ENCODE measurements at places on chromosomes 3 and 15. TPM values are rescaled to one million over a fixed set of nuclear protein-coding genes. Genes with fewer than 3 reads are reported as not detected.

DNA sequence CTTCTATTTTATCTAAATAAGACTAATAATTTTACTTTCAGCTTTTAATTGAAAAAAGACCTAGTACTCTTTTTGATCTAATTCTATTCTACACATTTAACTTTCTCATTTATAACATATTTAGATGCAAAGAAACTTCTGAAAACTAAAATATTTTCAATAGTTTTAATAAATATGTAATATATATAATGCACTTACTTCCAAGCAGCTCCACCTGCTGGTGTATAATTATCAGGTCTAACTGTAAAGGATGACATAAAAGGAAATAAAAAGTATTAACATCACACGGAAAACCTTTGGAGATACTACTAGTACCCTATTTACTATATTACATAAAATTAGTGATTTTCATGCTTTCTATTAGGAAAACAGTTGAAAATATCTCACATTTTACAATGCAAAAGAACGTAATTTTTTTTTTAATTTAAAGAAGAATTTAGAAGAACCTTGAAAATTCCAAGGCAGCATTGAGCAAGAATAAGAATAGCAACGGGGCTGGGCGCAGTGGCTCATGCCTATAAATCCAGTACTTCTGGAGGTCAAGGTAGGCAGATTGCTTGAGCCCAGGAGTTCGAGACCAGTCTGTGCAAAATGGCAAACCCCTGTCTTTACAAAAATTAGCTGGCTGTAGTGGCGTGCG is 10.2 kb downstream of the PLSCR5 start:
- H3K27me3 ChIP-seq, result no peaks in the 10 kb centered on the region
- DNase-seq, result no peak
- no peaks in the 10 kb centered on the region for H3K36me3 ChIP-seq
- no peaks in the 10 kb centered on the region for H3K4me1 ChIP-seq

DNA sequence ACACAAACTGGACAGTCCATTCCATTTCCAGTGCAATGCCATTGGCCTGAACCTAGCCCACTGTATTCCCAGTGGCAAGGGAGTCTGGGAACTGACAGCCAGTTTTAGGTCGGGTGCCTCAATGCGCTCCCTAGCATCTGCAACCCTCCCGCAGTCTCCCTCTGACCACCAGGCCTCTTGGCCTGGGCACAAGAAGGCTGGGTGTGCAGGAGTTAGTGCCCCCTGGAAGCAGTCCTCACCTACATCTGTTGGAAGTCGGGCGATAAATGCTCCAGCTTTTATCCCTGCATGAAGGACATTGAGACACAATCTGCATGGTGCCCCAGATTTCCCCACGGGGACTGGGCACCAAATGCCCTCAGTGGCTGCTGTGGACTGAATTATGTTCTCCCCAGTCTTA is 12.7 kb downstream of the C3orf22 start:
- no peak overlapping the region for H3K27ac ChIP-seq
- peaks cover 17% of the 10 kb centered on the region for H3K4me1 ChIP-seq
- no peak overlapping the region for H3K4me3 ChIP-seq
- peaks cover 38% of the 10 kb centered on the region for H3K27me3 ChIP-seq
- H3K36me3 ChIP-seq, result no peaks in the 10 kb centered on the region

DNA sequence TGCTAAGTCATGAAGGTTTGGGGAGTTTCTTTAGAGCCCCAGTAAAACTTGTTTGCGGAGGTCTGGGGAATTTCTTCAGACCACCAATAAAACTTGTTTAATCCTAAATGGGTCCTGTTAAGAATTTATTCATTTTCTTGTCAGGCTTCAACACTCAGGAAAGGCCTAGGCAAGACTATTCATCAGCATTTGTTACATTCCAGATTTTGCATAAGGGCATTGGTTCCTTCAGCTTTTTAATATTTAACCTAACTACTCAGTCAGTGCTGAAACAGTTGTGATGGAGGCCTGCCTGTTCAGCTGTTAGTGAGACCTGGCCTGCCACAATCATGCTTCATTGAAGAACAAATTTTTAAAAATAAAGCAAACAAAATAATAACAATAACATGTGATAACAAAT is 954.2 kb upstream of the SEMA6D start:
- H3K4me1 ChIP-seq, result no peaks in the 10 kb centered on the region
- H3K4me3 ChIP-seq, result no peak overlapping the region
- H3K27me3 ChIP-seq, result no peaks in the 10 kb centered on the region
- H3K27ac ChIP-seq, result no peak overlapping the region

DNA sequence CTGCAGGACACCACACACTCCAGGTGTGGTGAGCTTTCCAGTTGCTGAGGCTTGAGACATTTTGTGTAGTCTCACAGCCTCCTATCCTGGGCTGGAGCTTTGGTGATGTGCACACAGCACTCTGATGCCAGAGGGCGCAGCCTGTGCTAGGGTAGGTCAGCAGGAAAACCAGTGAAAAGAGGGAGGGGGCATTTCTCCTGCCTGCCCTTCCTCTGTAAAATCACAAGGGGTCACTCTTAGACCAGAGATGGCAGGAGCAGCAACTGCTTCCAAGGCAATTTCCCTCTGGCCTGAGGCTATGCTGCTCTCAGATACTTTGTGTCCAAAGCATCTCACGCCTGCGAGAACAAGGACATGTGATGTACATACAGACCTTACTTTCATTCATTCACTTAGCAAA is 16.5 kb upstream of the MUSTN1 start:
- peaks cover 3% of the 10 kb centered on the region for H3K4me1 ChIP-seq
- no peak overlapping the region for H3K4me3 ChIP-seq
- no peak overlapping the region for H3K27ac ChIP-seq
- no peaks in the 10 kb centered on the region for H3K27me3 ChIP-seq
- no peak for DNase-seq

DNA sequence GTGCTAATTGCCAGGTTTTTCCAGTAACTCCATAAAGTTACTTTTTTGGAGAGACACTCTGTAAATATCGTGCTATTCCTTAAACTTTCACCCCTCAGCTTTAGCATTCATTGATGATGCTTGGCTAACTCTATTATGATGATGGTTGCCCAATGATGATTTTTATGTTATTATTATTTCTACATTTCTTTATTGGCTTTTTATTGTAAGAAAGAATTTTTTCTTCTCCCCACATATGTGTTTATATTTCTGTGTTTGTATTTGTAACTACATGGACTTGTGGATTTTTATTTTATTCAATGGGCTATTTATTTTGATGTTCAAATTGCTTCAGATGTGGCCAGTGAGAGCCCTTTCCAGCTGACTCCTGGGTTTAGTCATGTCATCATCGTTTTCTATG is 162.5 kb upstream of the BHLHE40 start:
- H3K4me1 ChIP-seq, result peaks cover 3% of the 10 kb centered on the region
- peaks cover 77% of the 10 kb centered on the region for H3K36me3 ChIP-seq
- H3K27ac ChIP-seq, result no peak overlapping the region
- H3K27me3 ChIP-seq, result no peaks in the 10 kb centered on the region
- H3K4me3 ChIP-seq, result no peak overlapping the region
- DNase-seq, result no peak

GRCh38 chr15:100849021-100849854 is 30.4 kb upstream of the ALDH1A3 start:
- peak overlapping the region; percentile 60 for H3K4me3 ChIP-seq
- no peak overlapping the region for H3K27ac ChIP-seq
- no peaks in the 10 kb centered on the region for H3K36me3 ChIP-seq
- peaks cover 4% of the 10 kb centered on the region for H3K4me1 ChIP-seq
- H3K27me3 ChIP-seq, result peaks cover 85% of the 10 kb centered on the region
- DNase-seq, result peak; percentile 25

DNA sequence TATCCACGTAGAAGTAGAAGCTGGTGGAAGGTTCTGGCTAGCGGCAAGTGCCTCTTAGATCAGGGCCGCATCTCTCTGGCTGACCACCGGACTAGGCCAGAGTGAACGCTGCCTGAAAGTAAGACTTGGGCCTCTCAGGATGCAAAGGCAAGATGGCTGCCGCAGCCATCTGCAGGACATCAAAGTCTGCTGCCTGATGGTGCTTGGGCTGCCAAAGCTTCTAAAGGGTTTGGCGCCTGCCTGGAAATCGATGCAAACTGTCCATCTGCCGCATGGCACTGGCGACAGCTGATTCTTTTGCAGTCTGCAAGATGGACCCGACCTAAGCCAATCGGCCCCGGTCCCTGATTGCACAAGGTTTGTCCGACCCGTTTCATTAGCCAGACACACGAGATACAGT is 196.7 kb upstream of the TBC1D5 start:
- H3K4me1 ChIP-seq, result peaks cover 12% of the 10 kb centered on the region
- no peaks in the 10 kb centered on the region for H3K36me3 ChIP-seq

GRCh38 chr3:149480326-149481017 is 6.0 kb downstream of the TM4SF4 start:
- H3K4me1 ChIP-seq, result peaks cover 14% of the 10 kb centered on the region
- no peaks in the 10 kb centered on the region for H3K36me3 ChIP-seq
- H3K4me3 ChIP-seq, result no peak overlapping the region
- peak overlapping the region; percentile 79 for H3K27ac ChIP-seq
- peak; percentile 78 for DNase-seq

GRCh38 chr3:161500068-161500796 is 3.6 kb downstream of the OTOL1 start:
- no peaks in the 10 kb centered on the region for H3K27me3 ChIP-seq
- no peaks in the 10 kb centered on the region for H3K36me3 ChIP-seq
- no peak overlapping the region for H3K27ac ChIP-seq
- H3K4me3 ChIP-seq, result no peak overlapping the region
- no peaks in the 10 kb centered on the region for H3K4me1 ChIP-seq
- no peak for DNase-seq

GRCh38 chr3:16146015-16146730 is 28.3 kb upstream of the GALNT15 start:
- H3K27me3 ChIP-seq, result no peaks in the 10 kb centered on the region
- no peak overlapping the region for H3K27ac ChIP-seq
- no peaks in the 10 kb centered on the region for H3K36me3 ChIP-seq
- no peak for DNase-seq

GRCh38 chr15:93658026-93658816 is 569.2 kb upstream of the RGMA start:
- DNase-seq, result no peak
- peaks cover 25% of the 10 kb centered on the region for H3K27me3 ChIP-seq
- H3K4me1 ChIP-seq, result no peaks in the 10 kb centered on the region
- H3K4me3 ChIP-seq, result no peak overlapping the region
- no peak overlapping the region for H3K27ac ChIP-seq

- no peak overlapping the region for H3K27ac ChIP-seq
- H3K4me1 ChIP-seq, result no peaks in the 10 kb centered on the region
- H3K4me3 ChIP-seq, result no peak overlapping the region
- H3K36me3 ChIP-seq, result no peaks in the 10 kb centered on the region
- DNase-seq, result no peak
- H3K27me3 ChIP-seq, result no peaks in the 10 kb centered on the region
Observed at GRCh38 chr3:2303566-2303965, 204.9 kb downstream of the CNTN4 start.

GRCh38 chr3:74357881-74358280 is 256.6 kb downstream of the CNTN3 start:
- no peaks in the 10 kb centered on the region for H3K36me3 ChIP-seq
- no peak for DNase-seq
- H3K4me3 ChIP-seq, result no peak overlapping the region
- H3K27ac ChIP-seq, result no peak overlapping the region
- H3K4me1 ChIP-seq, result no peaks in the 10 kb centered on the region

DNA sequence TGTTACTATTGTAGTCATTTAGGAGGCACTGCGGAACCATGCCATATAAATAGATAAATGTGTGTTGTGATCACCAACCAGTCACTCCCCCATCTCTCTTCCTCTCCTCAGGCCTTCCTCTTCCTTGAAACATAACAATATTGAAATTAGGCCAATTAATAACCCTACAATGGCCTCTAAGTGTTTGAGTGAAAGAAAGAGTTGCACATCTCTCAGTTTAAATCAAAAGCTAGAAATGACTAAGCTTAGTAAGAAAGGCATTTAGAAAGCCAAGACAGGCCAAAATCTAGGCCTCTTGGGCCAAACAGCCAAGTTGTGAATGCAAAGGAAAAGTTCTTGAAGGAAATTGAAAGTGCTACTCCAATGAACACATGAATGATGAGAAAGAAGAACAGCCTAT is 8.1 kb upstream of the DNASE1L3 start:
- DNase-seq, result no peak
- H3K4me1 ChIP-seq, result peaks cover 26% of the 10 kb centered on the region
- no peaks in the 10 kb centered on the region for H3K27me3 ChIP-seq
- no peak overlapping the region for H3K4me3 ChIP-seq
- no peaks in the 10 kb centered on the region for H3K36me3 ChIP-seq

Gene SHF
- 4.4 TPM for total RNA-seq

Gene PLCH1
- 0.85 TPM for total RNA-seq

Gene CCNDBP1
- 54.4 TPM for total RNA-seq

Gene GP9
- not detected for total RNA-seq

Gene SQOR
- 16.5 TPM for total RNA-seq

Gene A4GNT
- not detected for total RNA-seq

Gene GCSAM
- total RNA-seq, result 0.25 TPM

Gene NOX5
- not detected for total RNA-seq

Gene PLAAT1
- 8.1 TPM for total RNA-seq

Gene IL17RD
- 9.6 TPM for total RNA-seq

Gene COL6A5
- total RNA-seq, result not detected
